ENCODE measurements at places on chromosomes 2 and 18.

GRCh38 chr2:28972778-28973335 lies 8.2 kb upstream of the TOGARAM2 start:
- DNase-seq: no peak

GRCh38 chr2:88697370-88698026 lies 6.0 kb downstream of the RPIA start:
- DNase-seq: no peak

GRCh38 chr2:105604938-105605337 lies 139.8 kb upstream of the NCK2 start:
- no peak for DNase-seq

DNA sequence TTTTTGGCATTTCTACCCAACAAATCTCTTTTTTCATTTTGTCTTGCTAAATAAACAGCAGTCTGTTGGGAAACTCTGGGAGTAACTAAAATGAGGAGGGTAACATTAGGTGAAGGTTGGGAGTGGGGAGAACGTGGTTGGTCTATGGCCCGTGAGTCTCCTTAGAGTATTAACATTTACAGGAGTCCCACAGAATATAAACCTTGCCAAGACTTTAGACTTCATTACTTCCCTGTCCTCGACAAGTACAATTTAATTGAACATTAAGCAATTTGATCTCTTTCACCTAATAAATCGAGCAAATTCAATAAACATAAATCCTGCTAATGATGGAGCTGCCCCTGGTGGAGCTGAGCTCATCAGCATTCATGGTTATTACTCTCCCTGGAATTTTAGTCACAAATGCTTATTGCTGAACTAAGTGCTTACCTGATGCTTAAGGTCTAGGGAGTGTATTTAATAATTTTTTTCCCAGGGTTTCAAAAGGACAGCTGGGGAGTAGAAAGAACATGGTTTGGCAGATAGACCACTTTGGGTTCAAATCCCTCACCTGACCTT lies 95.1 kb upstream of the RASGRP3 start:
- no peak for DNase-seq

- no peak for DNase-seq
Measured at GRCh38 chr2:143679617-143680016, 550.4 kb downstream of the ARHGAP15 start.

Measured in activated T-cell treated with anti-CD3 and anti-CD28 coated beads, Interleukin-2, amount 50 U/mL, for 48 hours (primary cell).